ENCODE measurements at places on chromosomes 6 and 20.

GRCh38 chr20:1337441-1337840 lies 8.5 kb upstream of the SDCBP2 start:
- DNase-seq = no peak

DNA sequence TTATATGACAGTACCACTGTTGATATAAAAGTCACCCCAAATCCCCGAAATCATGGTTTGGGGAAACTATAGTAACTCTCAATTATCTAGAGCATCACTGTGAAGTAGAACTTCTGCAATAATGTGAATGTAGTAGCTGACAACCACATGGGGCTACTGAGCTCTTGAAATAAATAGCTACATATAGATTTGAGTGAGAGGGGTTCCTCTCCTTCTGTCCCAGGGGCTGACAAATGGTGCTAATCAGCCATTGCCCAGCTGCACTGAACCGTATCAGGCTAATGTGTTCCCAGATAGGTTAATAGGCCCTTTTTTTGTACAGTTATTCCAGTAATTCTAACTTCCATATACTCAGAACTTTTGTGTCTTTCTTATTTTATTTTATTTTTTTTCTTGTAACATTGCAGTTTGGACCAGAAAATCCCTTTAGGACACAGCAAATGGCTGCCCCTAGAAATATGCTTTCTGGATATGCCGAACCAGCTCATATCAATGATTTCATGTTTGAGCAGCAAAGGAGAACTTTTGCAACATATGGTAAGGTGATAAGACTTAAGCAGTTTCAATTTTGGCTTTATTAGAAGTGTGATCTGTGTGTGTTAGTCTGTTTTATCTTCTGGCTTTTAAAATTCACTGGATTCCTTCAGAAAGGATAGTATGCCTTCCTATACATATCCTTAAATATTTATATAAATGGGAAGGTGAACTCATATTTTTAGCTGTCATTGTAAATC lies 21.1 kb downstream of the CDC40 start:
- no peak for DNase-seq

GRCh38 chr20:62576815-62577489 lies 65.4 kb upstream of the SLCO4A1 start:
- DNase-seq = no peak

DNA sequence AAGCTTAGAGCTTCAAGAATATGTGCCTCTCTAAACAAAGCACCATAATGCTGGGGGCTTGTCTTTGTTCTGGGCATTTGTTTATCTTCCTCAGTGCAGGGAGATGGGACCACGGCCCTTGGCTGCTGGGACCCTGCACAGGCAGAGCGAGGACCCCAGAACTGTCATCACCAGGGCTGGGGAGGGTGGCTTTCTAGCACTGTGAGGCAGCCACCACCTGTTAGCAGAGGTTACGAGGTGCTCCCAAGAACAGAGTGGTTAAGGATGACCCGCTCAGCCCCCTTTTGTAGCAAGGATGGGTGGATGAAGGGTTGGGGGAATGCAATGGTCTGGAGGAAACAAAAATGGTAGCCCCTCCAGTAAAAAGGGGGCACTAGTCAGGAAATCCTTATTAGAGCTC lies 34.9 kb downstream of the METTL24 start:
- no peak for DNase-seq
